ENCODE measurements at places on chromosomes 4 and X. TPM values are rescaled to one million over a fixed set of nuclear protein-coding genes. Genes with fewer than 3 reads are reported as not detected.

The TCEAL3 gene
- polyA plus RNA-seq = 6.7 TPM

- H3K27me3 ChIP-seq = no peaks in the 10 kb centered on the region
- H3K4me1 ChIP-seq = no peaks in the 10 kb centered on the region
- H3K4me3 ChIP-seq = no peak overlapping the region
- DNase-seq = no peak
- peaks cover 11% of the 10 kb centered on the region for H3K36me3 ChIP-seq
Measured at GRCh38 chr4:26432419-26432818, 57.9 kb downstream of the CCKAR start.

DNA sequence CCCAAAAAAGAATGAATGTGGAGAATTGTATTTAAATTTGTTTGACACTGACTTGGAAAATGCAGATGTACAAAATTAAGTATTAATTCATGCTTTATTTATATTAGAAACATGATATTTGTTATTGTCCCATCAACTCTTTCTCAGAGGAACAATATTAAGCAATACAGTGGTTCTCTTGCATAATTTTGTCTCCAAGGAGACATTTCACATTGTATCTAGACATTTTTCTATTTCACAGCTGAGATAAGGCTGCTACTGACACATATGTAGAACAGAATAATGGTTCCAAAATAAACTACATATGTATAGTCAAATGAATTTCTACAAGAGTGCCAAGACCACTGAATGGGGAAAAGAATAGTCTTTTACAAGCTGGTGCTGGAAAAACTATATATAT lies 427.9 kb upstream of the SPANXN1 start:
- H3K36me3 ChIP-seq = no peaks in the 10 kb centered on the region
- DNase-seq = no peak
- H3K4me3 ChIP-seq = no peak overlapping the region

GRCh38 chr4:38868059-38868960 lies 704 bp downstream of the FAM114A1 start:
- no peaks in the 10 kb centered on the region for H3K4me1 ChIP-seq
- H3K27me3 ChIP-seq = no peaks in the 10 kb centered on the region
- H3K27ac ChIP-seq = no peak overlapping the region
- no peak for DNase-seq

DNA sequence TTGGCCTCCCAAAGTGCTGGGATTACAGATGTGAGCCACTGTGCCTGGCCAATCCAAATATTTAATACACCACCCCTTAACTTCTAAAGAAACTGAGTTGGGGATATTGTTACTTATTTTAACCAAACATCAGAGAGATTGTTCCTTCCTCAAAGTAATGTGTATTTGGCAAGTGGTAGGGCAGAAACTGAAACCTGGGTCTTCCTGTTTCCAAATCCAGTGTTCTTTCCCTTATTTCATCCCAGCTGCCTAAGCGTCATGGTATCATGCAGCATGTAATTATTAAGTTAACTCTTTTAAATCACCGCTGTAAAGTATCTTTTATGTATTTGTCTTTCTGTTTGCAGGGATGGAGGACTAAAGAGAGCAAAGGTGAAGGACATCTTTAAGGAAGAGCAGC lies 68.4 kb downstream of the GPAT3 start:
- H3K4me1 ChIP-seq = no peaks in the 10 kb centered on the region
- no peak overlapping the region for H3K4me3 ChIP-seq
- no peaks in the 10 kb centered on the region for H3K27me3 ChIP-seq
